ENCODE measurements at places on chromosomes 11 and 22. TPM values are rescaled to one million over a fixed set of nuclear protein-coding genes. Genes with fewer than 3 reads are reported as not detected.

TMEM191C gene
- polyA plus RNA-seq, result 0.54 TPM

TMEM191B gene
- polyA plus RNA-seq, result 1.1 TPM

ZBTB3 gene
- polyA plus RNA-seq, result 3.8 TPM

- DNase-seq, result no peak
These were observed 1.2 kb upstream of the EED start for GRCh38 chr11:86243396-86243795.
